ENCODE measurements at places on chromosomes 11 and 22.

DNA sequence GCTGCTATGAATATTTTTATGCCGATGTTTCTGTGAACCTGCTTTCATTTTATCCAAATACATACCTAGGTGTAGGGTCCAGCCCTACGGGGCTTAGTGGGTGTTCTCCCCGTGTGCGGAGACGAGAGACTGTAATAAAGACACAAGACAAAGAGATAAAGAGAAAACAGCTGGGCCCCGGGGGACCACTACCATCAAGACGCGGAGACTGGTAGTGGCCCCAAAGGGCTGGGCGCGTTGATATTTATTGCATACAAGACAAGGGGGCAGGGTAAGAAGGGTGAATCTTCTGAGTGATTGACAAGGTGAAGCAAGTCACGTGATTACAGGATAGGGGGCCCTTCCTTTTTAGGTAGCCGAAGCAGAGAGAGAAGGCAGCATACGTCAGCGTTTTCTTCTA lies 920.1 kb downstream of the BRD1 start:
- no peak for DNase-seq

DNA sequence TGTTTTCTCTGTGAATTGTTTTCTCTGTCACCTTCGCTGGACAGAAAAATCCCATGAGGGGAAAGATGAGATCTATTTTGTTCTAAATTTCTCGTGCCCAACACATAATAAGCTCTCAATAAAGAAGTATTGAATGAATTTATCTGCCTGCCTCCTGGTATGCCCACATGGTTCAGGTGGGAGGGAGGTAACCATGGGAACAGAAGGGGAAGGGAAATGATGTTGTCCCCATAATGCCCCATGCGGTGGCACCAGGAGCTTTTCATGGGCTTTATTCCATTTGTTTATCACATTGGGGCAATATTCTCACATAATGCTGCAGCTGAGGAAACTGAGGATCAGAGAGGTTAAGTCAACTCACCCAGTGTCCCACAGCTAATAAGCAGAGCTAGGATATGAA lies 8.7 kb downstream of the USH1C start:
- DNase-seq, result no peak

GRCh38 chr11:113493206-113493605 lies 18.0 kb upstream of the DRD2 start:
- no peak for DNase-seq

DNA sequence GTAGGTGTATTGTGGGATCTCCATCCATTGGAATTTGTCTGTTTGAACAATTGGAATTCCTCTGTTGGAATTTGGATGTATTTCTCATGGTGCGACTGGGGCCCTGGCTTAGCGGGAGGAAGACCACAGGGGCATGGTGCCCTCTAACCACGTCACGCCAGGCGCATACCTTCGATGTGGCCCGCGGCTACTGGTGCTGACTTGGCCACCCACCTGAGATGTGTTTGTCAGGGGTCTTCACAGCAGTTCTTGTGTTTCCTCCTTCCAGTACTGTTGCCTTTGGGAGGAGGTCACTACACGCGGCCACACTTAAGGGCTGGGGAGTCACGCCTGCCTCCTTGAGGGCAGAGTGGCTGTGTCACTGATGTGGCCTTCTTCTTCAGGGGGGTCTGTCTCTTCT lies 36.6 kb upstream of the GRAMD4 start:
- DNase-seq, result no peak

DNA sequence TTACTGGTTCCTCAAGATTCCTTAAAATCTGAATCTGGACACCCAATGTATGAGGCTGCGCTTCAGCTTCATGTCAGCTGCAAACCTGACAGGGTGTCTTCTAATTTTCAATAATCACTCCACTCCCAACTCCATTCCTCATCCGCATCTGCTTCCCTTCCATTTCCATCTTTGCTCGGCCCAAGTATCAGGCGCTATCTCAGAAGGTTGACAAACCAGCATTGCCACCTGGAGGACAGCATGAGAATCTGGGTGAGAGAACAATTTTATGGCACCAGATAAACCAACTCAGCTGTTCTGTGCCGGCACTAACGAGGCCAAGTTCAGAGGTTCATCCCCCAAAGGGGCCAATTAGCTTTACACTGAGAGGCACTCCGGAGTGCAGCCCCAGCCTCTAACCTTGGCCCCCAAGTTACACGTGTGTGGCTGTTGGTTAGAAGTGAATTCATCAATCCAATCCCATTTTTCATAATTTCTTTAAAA lies 79.1 kb upstream of the LMO2 start:
- no peak for DNase-seq

DNA sequence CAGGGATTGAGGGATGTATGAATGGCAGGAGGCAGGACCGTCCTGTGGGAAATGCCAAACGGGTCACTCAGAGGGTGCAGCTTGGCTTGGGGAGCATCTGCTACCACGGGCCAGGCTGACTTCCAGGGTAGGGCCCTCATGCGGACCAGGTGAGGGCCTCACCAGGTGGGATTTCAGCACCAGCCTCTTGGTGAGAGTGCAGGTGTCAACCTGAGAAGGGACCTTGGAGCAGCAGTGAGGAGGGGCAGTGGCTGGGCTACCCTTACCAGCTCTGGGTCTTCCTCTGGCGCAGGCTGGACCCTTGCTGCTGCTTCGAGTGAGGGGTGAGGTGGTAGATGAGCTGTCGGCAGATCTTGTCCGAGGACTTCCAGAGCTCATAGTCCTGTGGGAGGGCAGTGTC lies 4.9 kb downstream of the LRRC75B start:
- DNase-seq, result no peak

DNA sequence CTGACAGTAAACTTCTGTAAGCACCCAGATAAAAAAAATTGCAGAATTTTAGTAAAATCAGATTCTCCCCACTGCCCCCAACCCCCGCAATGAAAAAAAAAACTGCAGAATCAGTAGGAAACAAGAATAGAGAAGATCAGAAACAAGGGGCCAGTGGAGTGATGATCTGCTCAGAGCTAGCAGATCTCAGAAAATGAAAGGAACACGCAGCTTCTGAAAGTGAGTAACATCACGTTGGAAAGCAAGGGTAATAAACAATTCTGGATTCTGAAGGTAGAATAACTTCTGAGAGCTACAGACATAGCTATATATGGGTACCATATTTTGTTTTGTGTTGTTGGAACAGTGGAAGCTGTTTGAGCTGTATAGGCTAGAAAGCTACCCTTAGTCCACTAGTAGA lies 23.2 kb downstream of the ACAT1 start:
- no peak for DNase-seq

DNA sequence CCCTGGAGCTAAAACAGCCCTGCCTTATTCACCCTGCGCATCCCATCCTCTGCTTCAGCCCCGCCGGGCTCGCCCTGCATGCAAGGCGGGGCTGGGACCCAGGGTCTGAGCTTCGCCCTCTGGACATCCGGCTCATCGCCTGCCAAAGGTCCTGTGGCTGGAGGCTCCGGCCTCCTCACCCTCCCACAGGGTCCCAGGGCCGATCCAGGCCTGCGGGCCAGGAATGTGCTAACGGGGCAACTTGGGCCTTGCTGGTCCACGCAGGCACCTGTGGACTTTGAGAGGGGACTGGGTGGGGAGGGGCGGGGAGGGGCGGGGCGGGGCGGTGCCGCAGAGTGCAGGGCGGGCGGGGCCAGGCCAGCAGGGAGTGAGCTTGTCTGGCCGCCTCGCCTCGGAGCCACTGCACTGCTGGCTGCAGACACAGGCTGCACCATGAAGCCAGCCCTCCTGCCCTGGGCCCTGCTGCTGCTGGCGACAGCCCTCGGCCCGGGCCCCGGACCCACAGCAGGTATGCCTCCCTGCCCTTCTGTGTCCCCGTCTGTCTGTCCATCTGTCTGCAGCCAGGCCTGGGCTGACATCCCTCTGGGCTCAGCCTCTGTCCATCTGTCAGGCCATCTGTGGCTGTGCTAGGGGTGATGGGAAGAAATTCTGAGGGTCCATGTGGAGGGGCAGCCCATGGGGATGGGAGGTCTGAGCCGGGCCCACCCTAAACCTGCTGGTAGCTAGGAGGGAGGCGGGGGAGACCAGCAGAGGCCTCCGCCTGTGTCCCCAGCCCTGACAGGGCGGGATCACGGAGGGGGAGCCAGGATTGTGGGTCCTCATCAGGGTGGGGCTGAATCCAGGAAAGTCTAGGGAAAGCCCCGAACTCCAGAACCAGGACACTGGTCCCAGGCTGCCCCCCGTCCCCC lies at the start of gene SUSD2:
Gene SUSD2, plus strand, starts transcription at position 400 of the 908 bp plus-strand sequence. Its CDS starts 33 bp downstream, at position 433.
- DNase-seq, result no peak

- DNase-seq, result no peak
Observed at GRCh38 chr11:88327061-88327460, 10.5 kb downstream of the CTSC start.

GRCh38 chr22:33923033-33923432 lies 2.8 kb upstream of the LARGE1 start:
- DNase-seq, result no peak

GRCh38 chr11:134429106-134429505 lies 17.1 kb upstream of the B3GAT1 start:
- DNase-seq, result no peak

DNA sequence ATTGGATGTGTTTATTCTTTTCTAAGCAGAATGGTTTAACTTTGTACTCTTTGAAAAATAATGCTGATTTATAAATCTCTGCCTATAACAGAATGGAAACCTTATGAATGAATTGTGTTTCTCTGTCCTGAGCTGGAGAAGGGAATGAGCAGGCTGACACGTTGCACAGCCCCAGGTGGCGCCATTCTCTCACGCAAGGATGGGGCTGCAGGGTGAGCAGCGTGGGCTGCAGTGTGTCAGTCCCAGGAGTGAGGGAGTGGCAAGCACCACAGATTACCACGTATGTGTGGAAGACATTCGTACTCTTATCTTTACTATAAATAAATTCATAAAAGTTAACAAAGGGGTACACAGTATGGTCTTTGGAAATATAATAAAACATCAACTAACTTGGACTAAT lies 33.4 kb downstream of the FDX1 start:
- no peak for DNase-seq

DNA sequence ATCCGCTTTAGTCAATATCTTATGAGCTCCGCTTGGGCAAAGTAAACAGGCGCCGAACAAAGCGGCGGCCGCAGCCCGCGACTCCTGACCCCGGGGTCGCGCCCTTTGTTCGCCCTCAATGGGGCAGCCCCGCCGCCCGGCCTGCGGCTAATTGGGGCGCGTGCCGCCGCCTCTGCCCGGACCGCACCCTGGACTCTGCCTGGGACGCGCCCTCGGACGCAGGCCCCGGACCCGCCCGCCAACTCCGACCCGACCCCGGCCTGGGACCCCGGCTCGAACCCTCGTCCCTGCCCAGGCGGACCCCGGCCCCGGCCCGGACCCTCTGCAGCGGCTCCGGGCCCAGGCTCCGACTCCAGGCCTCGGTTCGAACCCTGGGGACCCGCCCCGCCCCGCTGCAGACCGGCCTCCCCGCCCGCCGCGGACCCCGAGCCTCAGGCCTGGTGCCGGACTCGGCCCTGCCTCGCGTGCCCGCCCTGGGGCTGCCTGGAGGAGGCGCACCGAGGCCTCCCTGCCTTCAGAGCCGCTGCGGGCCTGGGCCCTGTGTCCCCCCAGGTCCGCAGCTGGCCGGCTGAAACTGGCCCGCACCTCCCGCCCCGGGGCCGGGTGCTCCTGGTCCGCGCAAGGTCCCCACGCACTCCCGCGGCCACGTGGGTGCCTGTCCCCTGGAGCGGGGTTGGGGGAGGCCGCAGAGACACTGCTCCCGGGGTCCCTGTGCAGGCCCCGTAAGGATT lies 84.7 kb upstream of the WNT7B start:
- no peak for DNase-seq

GRCh38 chr11:1150769-1151365 lies 6.9 kb upstream of the MUC5AC start:
- no peak for DNase-seq

DNA sequence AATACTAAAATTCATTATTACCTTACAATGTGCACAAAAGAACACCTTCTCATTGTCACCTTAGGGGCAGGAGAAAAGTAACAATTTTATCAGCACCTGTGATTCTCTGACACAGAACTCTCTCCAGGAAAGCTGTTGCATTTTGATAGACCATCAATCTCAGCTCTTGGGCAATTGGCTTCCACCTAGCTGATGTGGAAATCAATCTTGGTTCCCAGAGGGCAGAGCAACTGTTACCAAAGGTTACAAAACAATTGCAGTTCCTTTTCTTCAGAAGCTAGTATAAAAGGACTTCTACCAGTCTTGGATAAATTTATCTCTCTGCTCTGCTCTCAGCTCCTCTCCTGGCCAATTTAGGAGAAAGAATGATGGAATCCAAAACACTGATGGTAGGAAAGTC lies 157.8 kb upstream of the DDI1 start:
- no peak for DNase-seq

- no peak for DNase-seq
Observed at GRCh38 chr11:64385945-64386704, 27.2 kb downstream of the RPS6KA4 start.

GRCh38 chr11:57896361-57897145 lies 127.1 kb upstream of the OR9Q1 start:
- no peak for DNase-seq
